ENCODE measurements at places on chromosomes 12 and 14.

DNA sequence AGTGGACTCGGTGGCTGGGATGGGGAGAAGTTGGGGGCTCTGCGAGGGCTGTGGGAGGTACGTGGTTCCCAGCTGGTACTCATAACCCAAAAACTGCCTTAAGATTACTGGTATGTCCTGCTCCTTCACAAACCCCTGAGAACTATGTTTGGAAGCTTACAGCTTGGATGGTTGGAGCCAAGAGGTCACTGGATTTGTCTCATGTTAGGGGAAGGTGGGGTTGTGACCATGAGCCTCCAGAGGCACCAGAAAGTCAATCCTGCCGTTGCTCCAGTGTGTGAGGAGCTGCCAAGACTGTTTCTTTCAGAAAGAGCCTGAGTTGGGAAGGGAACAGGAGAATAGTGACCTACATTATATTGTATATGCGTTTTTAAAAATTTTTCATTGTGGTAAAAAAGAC, 33.5 kb downstream of the TEAD4 start:
- DNase-seq: no peak

DNA sequence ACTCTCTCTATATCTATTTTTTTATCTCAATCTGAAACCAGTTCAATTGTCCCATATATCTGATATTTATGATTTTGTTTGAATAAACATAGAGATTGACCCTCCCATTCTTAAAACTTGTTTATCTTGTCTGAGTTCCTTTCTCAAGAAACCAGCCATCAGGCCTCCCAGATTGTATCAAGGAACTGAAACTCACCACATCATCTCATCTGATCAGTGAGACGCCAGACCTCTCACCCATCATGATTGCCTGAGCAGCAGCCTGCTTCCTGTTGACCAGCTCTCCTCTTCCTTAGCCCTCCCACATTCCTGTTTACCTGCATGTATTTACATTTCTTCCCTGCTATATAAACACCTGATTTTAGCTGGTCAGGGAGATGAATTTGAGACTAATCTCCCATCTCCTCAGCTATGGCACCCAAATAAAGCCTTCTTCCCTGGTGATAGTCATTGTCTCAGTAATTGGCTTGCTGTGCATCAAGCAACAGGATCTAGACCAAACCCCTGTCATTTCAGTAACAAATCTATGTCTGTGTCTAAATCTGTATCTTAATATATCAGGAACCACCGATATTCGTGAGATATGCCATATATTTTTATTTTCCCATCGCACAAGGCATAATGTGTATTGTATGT, 323.6 kb downstream of the TMTC2 start:
- DNase-seq: no peak

DNA sequence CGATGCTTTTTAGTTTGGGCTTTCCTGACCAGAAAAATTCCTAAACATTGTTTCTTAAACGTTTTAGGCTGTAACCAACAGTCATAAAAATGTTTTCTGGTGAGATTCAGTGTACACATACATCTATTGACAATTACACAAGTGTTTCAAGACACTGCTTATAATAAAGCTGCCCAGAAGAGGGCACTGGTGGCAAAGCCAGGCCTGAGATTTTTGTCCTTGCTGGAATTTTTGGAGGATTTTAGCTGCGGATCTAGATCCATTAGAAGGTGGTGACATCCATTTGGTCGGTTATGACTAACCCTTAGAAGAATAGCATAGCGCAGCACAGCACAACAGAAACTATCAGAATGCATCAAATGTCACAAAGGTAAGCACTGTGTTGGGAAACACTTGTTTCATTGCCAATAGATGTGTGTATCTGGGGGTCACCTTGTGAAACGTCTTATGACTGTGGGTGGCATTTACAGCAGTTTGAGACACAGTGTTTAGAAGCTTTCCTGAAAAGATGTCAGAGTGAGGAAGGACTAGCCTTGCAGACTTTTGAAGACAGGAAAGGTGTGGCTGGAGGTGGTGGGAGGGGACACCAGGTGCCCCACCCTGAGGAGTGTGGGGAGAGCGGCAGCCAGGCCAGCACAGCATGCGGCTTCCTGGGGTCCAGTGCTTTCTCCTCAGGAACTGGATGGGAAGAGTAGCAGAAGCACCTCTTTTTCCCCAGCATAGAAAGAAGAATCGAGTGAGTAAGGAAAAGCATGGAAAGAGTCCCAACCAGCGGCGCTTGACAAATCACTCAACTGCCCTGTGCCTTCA, 54.7 kb upstream of the FKBP4 start:
- DNase-seq: peak; percentile 45

GRCh38 chr12:55929306-55929791, 1.6 kb upstream of the DGKA start:
- DNase-seq: no peak

DNA sequence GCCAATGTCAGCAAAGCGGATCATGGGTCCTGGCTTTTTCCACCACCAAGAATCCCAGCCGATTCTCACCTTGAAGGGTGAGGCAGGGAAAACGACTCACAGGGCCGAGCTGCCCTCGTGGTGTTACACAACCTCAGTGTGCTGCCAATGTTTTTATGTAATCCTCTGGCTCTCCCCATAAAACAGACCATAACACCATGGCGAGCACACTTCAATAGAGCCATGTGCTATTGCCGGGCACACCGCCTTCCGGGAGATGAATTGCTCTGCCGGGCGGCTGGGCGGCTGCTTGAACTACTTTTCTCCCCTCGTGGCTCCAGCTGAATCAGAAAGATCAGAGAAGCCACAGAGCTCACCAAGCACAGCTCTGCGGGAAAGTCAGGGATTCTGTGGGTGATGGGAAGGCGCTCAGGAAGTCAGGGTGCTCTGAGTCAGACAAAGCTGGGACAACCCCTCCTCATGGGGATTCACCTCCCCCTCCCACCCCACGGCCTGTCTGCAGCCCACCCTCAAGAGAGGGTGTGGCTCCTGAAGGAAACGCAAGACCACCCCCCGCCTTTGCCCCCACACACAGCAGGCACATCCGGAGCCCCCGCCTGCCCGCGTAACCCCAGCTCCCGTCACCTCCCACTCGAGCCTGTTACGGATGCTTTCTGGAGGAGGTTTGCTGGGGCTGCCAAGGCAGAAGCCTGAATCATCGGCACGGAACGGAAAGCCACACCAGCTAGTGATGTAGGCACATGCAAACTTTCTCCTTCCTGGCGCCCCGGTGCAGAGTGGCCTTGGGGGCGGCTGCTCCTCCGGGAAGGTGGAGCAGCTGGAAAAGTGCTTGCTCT, 1.8 kb downstream of the GALNT9 start:
- peak; percentile 87 for DNase-seq

DNA sequence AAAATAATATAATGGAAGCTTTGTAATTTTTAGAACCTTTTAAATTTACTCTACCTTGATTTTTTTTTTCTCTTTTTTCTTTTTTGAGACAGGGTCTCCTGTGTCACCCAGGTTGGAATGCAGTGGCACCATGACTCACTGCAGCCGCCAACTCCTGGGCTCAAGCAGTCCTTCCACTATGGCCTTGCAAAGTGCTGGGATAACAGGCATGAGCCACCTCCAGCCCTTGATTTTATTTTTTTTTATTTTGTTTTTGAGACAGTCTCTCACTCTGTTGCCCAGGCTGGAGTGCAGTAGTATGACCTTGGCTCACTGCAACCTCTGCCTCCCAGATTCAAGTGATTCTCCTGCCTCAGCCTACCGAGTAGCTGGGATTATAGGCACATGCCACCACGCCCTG, 65.3 kb upstream of the TRAF3 start:
- DNase-seq: peak; percentile 31

DNA sequence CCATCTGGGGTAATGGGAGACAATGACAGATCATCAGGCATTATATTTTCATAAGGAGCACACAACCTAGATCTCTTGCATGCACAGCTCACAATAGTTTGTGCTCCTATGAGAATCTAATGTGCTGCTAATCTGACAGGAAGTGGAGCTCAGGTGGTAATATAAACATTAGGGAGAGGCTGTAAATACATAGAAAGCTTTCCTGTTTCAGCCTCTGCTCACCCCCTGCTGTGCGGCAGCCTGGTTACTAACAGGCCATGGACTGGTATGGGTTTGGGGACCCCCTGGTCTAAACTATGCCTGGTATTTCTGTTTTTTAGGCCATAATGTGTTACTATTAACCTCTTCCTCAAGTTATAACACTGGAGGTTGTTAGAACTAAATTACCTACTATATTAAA, 1373.7 kb downstream of the LRFN5 start:
- no peak for DNase-seq

DNA sequence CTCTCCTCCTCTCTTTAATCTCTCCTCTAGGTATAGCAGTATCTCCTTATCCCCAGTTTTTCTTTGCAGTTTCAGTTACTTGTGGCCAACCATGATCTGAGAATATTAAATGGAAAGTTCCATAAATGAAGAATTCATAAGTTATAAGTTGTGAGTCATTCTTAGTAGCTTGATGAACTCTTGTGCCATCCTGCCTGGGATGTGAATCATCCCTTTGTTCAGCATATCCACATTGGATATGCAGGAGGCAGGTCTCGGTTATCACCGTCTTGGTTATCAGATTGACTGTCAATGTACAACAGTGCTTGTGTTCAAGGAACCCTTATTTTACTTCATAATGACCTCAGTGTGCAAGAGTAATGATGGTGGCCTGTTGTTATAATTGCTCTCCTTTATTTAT, 134.0 kb downstream of the TMEM117 start:
- peak; percentile 46 for DNase-seq

- DNase-seq: no peak
These were observed 4.8 kb downstream of the RASSF9 start for GRCh38 chr12:85831327-85831990.

DNA sequence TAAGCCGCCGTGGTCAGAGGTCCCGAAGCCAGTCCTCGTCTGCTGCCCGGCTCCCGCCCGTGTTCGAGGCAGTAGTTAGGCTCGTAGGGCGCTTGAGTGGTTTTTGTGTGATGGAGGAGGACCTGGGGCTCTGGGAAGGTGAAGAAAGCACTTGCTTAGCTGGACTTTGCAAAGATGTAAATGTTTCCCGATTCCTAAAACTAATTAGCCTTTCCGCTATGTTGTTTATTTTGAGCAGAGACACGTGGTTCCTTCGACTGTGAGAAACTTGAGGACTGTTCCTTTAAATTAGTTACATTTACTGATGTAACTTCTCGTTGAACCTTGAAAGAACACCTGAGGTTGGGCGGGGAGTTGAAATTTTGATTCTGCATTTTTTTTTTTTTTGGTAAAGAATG, 33.9 kb downstream of the MIA2 start:
- no peak for DNase-seq

GRCh38 chr12:6507102-6507998, 13.4 kb downstream of the NCAPD2 start:
- DNase-seq: no peak

- DNase-seq: no peak
These were observed 88.1 kb upstream of the PTPRR start for GRCh38 chr12:71008616-71009015.

DNA sequence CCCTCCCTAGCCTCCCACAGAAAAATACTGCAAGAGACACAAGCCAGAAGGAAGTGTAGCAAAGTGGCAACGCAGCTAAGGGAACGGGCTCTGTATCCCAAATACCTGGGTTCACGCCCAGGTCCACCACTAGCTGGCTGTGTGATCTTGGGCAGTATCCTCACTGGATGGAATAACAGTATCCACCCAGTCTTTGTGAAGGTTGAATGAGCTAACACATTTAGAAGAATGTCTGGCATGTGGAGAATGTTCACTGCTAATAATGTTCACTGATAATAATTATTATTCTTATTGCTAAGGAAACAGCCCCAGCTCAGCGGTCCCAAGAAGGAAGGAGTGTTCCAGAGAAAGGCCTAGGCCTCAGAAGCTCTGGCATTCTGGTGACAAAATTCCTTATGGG, 70.9 kb downstream of the VWF start:
- DNase-seq: peak; percentile 71

- no peak for DNase-seq
These were observed 65.8 kb downstream of the GALNT9 start for GRCh38 chr12:132263451-132264049.

GRCh38 chr12:131103669-131104462, 150.2 kb downstream of the ADGRD1 start:
- DNase-seq: no peak

GRCh38 chr14:105490267-105490571, 827 bp upstream of the TEDC1 start:
- DNase-seq: no peak

GRCh38 chr14:36967892-36968555, 204.4 kb downstream of the SLC25A21 start:
- DNase-seq: no peak

DNA sequence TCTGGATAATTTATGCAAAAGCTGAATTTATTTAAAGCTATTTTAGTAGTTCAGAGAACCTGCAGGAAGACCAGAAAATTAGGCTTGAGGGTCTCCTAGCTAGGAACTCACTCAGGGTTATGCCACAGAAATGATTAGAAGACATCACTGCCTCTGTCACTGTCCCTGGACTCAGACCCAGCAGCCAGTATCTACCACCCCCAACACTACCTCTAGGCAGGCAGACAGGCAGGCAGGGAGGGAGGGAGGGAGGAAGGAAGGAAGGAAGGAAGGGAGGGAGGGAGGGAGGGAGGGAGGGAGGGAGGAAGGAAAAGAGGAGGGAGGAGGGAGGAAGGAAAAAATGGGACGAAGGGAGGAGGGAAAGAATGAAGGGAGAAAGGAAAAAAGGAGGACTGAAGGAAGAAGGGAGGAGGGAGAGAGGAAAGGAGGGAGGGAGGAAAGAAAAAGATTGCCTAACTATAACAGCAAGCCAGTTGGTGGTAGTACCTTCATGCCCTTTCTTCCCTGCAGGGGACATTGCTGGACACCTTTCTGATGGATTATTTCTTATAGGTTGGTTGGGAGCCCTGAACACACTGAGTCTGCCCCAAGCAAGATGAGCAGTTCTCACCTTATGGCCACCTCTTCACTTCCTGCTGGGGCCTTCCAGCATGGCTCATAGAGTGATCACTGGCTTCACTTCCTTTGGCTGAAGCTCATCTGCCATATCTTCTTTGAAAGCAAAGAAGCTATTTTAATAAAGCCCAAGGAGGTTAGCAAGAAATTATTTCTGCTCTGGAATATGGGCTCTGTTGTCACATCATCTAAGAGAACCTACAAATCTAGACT, 49.7 kb downstream of the KICS2 start:
- DNase-seq: no peak

DNA sequence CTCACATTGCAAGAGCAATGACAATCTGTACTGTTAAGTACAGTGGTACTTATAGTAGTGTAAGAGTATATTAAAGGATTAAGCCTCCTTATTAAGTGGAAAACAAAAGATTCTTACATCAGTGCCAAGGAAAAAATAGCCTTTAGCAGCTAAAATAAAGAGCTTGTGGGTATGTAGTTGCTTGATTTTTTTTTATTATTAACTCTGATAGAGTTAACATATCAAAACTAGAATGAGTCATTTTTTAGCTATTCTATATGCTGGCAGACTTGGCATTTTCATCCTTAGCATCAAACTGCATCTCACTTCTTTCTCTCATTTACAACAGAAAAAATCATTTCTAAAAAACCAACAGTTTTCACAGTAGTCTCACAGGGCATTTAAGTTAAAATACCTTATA, 86.5 kb downstream of the ATP2B1 start:
- peak; percentile 8 for DNase-seq
